ENCODE measurements at places on chromosomes 6 and 20. TPM values are rescaled to one million over a fixed set of nuclear protein-coding genes. Genes with fewer than 3 reads are reported as not detected.
A peak's percentile ranks its signal among the peaks of the same experiment; 100 is the strongest.

Gene CD93
- 1.8 TPM for total RNA-seq

DNA sequence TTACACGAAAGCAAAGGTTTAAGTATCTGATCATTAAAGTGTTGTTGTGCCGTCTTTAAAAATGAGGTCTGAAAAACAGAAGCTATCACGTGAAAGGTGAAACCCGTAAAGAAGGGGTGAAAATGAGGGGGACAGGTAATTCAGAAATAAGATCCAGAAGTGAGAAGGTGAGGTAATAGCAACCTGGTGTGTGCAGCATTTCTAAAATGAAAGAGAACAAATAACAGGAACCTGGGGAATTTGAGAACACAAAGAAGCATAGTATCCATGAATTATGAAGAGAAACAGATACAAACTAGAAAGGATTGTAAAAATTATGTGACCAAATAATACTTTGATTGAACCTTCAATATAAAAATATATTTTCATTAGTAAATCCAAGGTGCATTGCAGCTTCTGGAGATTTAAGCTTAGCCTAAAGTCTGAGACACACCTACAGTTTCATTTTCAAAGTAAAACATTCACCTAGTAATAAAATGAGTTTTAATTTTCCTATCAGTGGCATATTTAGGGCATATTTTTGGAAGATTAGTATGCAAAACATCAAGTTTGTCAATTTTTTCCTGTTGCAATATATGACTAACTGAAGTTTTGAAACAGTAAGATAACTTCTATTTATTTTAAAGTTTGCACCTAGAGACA is 1.4 kb downstream of the HEY2 start:
- no peak overlapping the region for H3K27ac ChIP-seq
- peaks cover 27% of the 10 kb centered on the region for H3K4me1 ChIP-seq
- DNase-seq = no peak
- H3K27me3 ChIP-seq = peaks cover 61% of the 10 kb centered on the region

DNA sequence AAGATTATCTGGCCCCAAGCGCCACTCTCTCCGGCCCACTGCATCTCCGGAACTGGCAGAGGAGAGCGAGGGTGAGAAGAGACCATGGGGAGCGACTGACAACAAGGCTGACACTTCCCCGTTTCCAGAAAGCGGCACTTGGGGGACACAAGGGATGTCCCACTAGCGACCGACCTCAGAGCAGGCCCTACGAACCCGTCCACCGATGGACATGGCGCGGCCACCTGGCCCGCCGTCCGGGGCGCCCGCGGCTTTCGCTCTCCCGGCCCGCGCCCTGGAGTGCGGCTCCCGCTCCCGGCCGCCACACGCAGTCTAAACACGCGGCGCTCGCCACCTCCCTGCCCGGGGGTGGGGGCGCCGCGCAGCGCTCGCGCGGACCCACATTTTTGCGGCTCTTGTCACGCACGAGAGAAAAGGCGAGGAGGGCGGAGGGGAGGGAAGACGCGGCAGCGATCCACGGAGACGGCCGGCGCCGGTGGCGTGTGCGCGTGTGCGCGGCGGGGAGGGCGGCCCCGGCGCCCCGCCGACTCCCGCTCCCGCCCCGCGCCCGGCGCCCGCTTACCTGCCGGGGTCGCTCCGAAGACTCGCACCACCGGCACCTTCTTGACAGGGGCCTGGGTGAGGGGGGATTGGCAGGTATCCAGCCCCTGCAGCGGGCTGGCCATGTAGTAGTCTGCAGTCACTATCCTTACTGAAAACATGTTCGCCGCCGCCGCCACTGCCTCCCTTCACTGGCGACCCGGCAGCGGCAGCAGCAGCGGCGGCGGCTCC is 645 bp downstream of the REV3L start:
- peaks cover 16% of the 10 kb centered on the region for H3K36me3 ChIP-seq
- H3K27me3 ChIP-seq = no peaks in the 10 kb centered on the region
- DNase-seq = peak; percentile 50
- peak overlapping the region; percentile 89 for H3K27ac ChIP-seq

Gene SALL4
- not detected for total RNA-seq

Gene SYCP2L
- not detected for total RNA-seq

- no peaks in the 10 kb centered on the region for H3K27me3 ChIP-seq
- no peak overlapping the region for H3K27ac ChIP-seq
- DNase-seq = no peak
- H3K36me3 ChIP-seq = no peaks in the 10 kb centered on the region
These were observed 368.9 kb downstream of the LMBRD1 start for GRCh38 chr6:69427882-69428281.

DNA sequence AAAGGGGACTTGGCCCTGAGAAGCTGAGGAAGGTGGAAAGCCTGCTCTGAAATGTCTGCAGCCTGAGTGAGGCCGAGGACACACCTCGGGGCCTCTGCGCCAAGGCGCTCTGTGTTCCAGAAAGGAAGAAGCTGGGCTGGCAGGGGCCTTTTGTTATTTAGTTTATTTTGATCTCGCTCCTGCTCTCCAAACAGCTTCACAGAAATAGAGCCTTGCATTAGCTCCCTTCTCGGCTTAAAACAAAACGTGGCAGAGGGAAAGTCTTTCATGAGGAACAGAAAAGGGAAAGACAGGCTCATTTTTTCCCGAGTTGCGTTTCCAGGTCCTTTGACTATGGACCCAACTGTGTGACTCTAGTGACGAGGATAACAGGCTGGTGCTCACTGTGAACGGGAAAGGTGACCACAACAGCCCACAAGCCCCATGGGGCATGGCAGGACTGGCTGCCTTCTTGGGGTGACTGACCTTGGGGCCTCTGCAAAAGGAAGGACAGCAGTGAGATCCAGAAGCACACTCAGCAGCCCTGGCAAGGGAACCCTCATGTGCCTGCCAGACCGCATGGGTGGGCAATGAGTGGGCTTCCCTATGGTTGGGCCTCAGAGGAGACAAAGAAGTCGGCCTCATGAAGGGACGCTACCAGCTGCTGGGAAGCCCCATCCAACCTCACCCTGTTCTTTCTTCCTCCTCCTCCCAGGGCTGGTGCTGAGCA is 18.7 kb downstream of the LEMD2 start:
- DNase-seq = no peak
- H3K27ac ChIP-seq = no peak overlapping the region
- no peak overlapping the region for H3K4me3 ChIP-seq
- peaks cover 7% of the 10 kb centered on the region for H3K36me3 ChIP-seq
- no peaks in the 10 kb centered on the region for H3K27me3 ChIP-seq

Gene CRIP3
- 2.9 TPM for total RNA-seq

DNA sequence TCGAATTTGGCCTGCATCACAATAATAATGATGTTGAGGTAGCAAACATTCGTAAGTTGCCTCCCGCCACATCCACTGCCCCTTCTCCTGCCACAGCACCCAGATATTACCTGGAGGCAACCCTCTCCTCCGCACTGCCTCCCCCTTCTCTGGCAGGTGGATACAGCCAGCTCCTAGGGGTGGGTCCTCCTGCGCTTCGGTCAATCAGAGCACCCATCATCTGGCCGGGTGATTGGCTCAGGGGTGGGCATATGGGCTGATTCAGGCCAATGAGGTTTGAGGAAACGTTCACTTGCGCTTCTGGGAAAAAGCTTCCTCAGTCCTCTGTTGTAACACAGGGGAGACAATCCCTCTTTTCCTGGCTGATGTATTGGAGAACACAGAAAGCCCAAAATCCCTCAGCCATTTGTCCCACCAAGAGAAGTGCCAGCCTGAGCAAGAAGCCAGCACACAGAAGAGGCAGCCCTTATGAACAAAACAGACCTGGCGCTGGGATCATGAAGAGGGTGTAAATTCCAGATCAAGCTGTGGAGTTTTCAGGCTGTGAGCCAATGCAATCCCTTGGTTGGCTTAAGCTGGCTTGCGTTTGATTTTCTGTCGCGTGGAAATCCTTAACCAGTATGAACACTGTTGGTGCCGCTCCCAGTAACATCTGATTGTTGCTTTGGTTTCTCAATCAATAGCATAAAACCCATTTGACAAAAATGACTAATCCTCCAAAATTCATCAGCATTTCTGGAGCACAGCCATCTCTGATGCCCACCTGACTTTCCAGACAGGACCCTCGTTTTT is 82.2 kb downstream of the PRDM1 start:
- no peak overlapping the region for H3K27ac ChIP-seq
- no peak for DNase-seq
- peaks cover 3% of the 10 kb centered on the region for H3K27me3 ChIP-seq
- H3K4me3 ChIP-seq = no peak overlapping the region
- H3K4me1 ChIP-seq = peaks cover 72% of the 10 kb centered on the region

- H3K36me3 ChIP-seq = peaks cover 10% of the 10 kb centered on the region
- no peak overlapping the region for H3K4me3 ChIP-seq
- peak; percentile 49 for DNase-seq
- no peak overlapping the region for H3K27ac ChIP-seq
These were observed 94.5 kb upstream of the BTN3A2 start for GRCh38 chr6:26270486-26270861.

DNA sequence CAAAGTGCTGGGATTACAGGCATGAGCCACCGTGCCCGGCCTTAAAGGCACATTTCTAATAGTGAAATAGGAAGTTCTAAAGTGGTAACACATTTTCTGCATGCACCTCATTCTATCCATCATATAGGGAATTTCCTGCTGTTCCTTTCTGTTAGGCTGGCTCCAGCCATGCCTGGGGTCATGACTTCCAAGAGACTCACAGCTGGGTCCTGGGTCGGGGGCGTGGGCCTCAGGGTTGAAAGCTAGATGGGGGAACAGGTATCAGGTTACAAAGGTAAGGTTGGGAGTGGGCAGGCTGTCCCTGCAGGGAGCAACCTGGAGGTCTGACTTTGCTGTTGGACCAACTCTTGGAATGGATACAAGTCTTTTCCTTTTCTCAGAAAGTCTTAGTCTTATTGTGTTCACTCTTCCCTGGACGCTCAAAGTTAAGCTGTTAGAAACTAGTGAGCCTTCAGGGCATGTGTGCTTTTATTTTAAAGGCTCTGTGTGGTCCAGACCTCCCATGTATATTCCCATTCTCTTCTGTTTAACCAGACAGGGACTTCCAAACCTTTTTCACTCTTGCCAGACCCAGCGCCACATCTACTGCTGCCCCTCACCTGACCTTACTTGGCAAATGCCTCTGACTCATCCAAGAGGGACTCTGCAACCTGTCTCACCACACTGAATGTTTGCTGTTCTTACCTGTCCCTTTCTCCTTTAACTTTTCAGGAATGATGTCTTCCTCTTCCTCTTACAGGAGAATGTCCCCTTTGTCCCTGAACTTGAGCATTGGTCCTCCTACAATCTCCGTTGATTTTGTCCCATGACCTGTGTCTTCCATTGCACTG is 64.4 kb downstream of the TMEM170B start:
- no peak overlapping the region for H3K4me3 ChIP-seq
- no peaks in the 10 kb centered on the region for H3K36me3 ChIP-seq
- no peak overlapping the region for H3K27ac ChIP-seq
- DNase-seq = no peak

DNA sequence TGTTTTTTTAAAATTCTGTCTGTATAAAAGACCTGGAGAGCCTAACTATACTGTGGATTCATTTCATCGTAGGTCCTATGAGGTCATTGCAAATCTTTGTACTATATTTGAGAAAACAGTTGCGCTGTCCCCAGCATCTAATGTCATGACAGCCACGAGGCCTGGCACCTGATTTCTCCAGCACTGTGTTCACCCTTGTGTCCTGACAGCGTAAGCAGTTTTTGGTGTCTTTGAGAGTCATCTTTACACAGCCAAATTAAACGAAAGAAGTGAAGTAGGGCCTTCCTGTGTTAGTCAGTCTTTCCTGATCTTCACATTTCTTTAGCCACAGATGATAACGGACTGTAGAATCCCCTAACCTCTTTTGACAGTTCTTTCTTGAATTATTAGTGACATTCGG is 70.6 kb upstream of the PHACTR2 start:
- peaks cover 34% of the 10 kb centered on the region for H3K4me1 ChIP-seq
- H3K27me3 ChIP-seq = no peaks in the 10 kb centered on the region
- no peak overlapping the region for H3K4me3 ChIP-seq
- no peak for DNase-seq
- H3K27ac ChIP-seq = no peak overlapping the region
- H3K36me3 ChIP-seq = no peaks in the 10 kb centered on the region

Gene IYD
- total RNA-seq = not detected

DNA sequence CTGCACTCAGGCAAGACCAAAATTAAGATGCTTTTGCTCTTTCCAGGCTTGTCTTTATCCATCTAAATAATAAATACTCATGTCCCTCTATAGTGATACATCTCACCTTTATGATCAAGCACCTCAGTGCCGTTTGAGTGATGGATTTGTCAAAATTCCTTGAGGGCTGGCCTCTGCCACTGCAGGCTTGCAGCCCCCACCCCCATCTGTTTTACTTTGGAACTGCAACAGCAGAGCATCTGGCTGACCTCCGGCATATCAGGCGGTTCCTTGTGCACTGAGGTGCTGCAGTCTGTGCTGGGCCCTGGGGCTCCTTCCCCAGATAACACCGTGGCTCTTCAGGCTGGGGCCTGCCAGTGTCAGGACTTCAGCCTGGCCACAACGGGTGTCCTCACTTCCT is 386.9 kb downstream of the CDH26 start:
- H3K4me3 ChIP-seq = no peak overlapping the region
- no peaks in the 10 kb centered on the region for H3K36me3 ChIP-seq
- peaks cover 2% of the 10 kb centered on the region for H3K27me3 ChIP-seq
- no peak for DNase-seq
- H3K4me1 ChIP-seq = no peaks in the 10 kb centered on the region

DNA sequence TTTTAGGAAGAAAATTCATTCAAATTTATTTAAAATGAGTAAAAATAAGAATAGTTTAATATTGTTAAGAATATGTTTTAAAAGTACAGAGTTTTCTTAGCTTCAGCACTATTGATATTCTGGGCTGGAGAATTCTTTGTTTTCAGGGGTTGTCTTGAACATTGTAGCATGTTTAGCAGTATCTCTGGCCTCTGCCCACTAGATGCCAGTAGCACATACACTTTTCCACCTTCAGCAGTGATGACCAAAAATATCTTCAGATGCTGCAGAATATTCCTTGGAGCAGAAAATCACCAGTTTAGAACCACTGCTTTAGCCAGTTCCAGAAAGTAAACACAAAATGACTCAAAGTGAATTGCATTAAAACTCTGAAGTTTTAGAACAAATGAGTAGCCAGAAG is 19.4 kb upstream of the SDHAF4 start:
- no peak overlapping the region for H3K4me3 ChIP-seq
- no peaks in the 10 kb centered on the region for H3K4me1 ChIP-seq
- no peaks in the 10 kb centered on the region for H3K27me3 ChIP-seq
- no peak overlapping the region for H3K27ac ChIP-seq

Measured in activated CD4-positive, alpha-beta memory T cell treated with anti-CD3 and anti-CD28 coated beads for 36 hours (primary cell).